Activated CD4-positive, alpha-beta memory T cell treated with anti-CD3 and anti-CD28 coated beads for 36 hours (primary cell): ENCODE measurements at places on chromosomes 11 and 22.

DNA sequence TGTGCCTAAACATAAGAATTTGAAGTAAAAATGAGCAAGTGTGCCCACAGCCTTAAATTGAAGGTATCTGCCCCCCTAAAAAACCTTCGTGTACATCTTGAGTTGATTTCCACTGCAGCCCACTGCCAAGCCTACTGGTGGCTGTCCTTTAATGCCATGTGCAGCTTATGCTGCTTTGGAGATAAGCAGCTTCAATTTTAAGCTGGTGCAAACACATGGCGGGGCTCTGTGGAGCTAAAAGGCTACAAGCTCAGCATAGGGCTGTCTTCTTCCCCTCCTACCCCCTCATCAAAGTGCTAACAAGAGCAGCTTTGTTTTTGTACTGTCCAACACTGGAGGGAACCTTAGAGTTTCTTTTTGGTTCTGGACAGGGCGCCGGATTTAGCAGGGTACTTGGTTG is 128.5 kb upstream of the LMO1 start:
- no peak for DNase-seq

DNA sequence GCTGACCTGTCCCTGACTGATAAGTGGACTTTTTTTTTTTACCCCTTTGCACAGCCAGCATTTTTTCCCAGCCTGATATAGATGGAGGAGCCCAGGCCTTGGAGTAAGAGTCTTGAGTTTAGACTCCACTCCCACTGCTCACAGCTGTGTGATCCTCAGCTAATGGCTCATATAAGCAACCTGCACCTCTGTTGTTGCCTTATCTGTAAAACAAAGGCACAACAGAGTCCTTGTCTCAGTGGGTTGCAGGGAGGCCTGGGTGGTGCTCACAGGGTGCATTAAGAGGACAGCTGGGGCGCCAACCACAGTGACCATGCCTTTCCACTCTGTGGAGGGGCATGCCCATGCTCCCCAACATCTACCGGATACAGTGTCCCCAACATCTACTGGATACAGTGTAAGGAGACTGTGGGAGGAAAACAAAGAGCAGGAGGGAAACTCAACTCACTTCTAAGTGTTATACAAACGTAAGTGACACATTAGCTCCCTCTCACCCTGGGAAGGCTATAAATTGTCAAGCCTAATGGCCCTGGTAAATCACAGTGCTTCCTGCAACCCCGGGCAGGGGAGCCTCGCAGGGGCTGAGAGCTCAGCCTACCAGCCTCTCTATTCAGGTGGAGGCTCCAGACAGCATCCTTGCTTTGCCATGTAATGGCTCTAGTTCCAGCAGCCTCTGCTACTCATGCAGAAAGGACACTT is 109.5 kb downstream of the TENM4 start:
- DNase-seq: no peak

DNA sequence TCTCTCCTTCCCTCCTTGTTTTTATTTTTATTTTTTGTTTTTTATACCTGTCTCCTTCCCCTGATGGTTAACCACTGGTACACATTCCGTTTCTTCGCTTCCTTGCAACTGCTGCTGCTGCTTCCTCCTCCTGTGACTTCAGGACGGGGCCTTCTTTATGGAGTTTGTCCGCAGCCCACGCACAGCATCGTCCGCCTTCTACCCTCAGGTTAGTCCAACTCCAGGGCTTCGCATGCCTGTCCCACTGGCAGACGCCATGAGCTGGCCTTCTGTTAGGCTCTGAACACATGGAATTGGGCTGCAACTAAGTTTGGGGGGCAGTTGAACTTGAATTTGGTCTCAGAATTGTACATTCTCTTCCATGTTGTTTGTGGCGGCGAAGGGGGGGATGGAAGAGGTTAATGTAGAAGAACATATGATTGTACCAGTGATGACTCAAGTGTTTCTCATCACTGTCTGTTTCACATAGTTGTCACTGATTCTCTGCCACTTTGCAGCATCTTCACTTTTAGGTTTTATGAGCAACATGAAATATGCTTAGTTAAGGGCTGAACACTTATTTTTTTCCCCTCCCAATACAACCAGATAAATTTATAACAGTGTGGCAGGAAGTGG is 83.0 kb upstream of the YWHAH start:
- peak; percentile 52 for DNase-seq

- DNase-seq: no peak
Measured at GRCh38 chr11:126450806-126451205, 95.3 kb downstream of the ST3GAL4 start.

DNA sequence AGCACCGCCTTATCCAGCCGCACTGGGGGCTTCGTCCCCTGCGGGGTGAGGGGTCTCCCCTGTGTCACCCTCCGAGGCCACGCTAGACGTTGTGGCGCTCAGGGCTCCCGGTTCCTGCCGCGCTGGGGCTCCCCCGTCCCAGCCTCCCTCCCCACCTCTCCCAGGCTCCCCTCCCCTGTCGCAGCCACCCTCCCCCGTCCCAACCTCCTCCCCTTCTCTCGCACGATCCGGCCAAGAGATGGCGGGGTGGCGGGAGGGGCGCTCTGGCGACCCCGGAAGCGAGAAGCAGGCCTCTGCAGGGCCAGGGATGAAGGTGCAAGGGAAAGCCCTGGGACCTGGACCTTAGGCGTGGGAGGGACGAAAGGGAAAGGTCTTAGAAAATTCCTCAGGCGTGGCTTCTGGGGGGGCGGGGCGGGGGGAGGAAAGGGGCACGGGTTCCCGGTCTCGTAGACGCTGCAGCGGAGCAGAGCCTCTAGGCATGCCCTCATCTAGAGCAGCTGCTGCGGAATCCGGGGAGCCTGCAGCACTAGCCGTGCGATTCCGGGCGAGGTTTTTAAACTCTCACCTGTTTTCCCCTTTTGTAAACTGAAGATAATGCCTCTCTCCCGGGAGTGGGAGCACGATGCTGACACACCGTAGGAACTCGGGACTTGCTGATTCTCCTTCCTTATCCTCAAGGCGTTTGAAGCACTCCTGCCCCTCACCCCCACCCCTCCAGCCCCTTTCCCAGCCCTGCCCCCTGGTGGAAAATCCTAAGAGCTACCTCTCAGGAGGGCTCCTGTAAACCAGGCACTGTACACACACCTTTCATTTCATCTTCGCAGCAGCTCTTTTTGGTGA is 14.4 kb downstream of the KCNJ5 start:
- peak; percentile 61 for DNase-seq

DNA sequence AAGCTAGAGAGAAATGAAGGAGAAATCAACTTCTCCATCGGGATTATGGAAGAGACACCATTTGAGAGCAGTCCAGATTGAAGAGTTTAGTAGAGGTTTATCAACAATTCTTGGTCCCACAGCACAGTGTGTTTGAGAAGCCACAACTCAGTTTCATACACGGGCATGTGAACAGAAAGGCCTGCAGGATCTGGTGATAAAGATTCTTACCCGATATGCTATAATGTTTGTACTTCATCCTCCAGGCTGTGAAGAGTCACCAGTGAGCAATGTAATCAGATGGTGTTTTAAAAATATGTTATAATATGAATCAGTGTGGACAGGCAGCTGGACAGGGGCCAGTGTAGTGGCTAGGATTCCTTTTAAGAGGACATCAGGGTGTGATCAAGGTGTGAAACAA is 29.7 kb upstream of the VWA5A start:
- DNase-seq: no peak

- DNase-seq: no peak
Measured at GRCh38 chr11:23063276-23063675, 203.0 kb upstream of the CCDC179 start.

- DNase-seq: no peak
Measured at GRCh38 chr11:66996609-66997273, 21.6 kb downstream of the C11orf86 start.

DNA sequence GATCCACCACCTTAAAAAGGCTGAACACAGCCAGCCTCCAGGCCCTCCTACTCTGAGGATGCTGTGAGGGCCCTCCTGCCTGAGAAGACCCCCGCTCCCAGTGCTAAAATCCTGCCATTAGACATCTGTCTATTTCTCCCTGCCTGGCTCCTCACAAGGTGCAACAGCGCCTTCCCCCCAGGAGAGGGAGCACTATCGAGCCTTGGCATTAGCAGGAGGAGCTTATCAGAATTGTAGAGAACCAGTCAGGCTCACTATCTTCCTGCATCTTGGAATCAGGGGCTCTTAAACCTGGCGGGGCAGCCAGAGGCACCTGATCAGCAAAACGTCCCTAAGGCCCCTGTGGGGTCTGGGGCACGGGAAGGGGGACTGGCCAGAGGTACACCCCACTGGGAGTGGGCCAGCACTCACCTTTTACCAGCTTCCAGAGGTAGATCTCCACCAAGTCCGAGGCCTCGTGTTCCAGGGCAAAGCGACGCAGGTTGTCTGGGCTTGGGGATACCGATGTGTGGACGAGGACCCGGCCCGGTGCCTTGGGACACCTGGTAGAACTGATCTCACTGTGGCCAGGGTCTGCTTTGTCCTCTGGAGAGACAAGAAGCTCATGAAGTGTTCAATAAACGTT is 28.7 kb downstream of the CHRDL2 start:
- peak; percentile 74 for DNase-seq

DNA sequence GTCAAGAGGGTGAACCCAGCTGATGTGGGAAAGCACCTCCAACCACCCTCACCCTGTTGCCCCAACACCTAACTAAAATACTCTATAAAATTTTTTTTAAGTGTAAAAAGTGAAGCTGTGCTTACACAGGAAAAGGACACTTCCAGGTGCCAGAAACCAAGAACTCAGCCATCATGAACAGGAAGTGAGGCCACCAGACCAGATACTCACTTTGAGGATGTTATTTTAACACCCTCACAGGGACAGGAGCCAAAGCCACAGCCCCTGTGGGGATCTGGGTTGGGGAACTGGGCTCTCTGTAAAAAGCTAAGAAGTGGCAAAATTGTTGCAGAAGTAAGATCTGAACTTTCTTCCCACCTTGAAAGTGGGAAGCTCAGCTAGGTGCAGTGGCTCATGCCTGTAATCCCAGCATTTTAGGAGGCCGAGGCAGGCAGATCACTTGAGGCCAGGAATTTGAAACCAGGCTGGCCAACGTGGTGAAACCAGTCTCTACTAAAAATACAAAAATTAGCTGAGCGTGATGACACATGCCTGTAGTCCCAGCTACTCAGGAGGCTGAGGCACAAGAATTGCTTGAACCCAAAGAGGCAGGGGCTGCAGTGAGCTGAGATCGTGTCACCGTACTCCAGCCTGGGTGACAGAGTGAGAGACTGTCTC is 3.8 kb downstream of the RSPH14 start:
- DNase-seq: peak; percentile 61

GRCh38 chr22:46031965-46032851 is 55.2 kb upstream of the WNT7B start:
- DNase-seq: no peak

DNA sequence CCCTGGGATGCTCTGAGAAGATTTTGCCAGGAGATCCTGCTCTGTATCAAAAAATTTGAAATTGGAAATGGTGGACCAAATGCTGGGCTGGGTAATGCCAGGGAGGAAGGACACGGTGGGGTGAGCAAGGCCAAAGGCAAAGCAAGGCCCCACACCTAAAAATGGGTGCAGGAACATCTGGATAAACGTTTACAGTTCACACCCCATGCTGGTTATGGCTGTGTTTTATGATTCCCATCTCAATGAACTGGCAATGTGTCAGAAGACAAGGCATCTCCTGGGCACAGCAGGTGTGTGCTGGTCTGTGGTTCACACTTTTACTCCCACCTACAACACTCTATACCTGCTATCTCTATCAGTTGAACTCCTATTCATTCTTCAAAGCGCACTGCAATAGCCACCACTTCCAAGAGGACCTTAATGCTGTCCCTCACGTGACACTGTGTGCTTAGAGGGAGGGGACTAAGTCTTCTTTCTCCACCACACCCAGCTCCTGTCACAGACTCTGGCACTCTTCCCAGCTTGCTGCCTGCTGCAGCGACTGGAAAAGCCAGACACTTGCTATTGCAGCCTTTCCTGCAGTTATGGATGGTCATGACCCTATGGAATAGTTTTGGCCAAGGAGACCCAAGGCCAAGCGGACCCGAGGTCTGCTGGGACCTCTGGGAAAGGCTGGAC is 277.5 kb downstream of the CTTN start:
- no peak for DNase-seq

GRCh38 chr11:67498544-67498972 is 6.6 kb downstream of the PITPNM1 start:
- DNase-seq: no peak

DNA sequence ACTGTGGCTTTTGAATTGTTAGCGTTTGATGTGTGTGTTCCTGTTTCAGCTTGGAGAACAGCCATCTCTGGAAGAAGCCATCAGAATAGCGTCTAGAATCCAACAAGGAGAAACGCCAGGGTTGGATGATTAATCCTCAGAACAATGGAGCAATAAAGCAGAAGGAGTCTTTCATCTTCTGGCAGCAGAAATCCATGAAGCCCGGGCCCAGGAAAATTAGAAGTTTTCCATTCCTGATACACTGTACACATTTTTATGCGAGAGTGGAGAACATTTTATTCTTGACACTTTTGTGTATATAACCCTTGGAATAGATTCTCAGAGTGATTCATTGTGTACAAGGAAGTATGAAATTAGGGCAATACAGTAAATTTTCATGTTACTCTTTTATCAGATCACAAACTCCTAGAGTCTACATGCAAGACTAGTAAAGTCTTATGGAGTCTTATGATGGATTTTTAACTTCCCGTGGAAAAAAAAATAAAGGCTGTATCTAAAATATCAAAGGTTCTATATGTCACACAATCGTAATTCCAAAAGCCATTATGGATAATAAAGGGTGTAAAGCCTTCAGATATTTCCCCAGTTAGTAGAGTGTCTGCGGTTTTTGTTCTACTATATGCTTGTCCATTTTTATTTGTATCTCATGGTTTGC is 45.9 kb upstream of the WEE1 start:
- DNase-seq: no peak

- no peak for DNase-seq
Measured at GRCh38 chr11:128587415-128587814, at the start of gene ETS1. TSS of gene ETS1 (minus strand) at chr11:128587558. CDS start at chr11:128573130, 14,428 bp downstream.
